ENCODE measurements at places on chromosomes 6 and 20.

DNA sequence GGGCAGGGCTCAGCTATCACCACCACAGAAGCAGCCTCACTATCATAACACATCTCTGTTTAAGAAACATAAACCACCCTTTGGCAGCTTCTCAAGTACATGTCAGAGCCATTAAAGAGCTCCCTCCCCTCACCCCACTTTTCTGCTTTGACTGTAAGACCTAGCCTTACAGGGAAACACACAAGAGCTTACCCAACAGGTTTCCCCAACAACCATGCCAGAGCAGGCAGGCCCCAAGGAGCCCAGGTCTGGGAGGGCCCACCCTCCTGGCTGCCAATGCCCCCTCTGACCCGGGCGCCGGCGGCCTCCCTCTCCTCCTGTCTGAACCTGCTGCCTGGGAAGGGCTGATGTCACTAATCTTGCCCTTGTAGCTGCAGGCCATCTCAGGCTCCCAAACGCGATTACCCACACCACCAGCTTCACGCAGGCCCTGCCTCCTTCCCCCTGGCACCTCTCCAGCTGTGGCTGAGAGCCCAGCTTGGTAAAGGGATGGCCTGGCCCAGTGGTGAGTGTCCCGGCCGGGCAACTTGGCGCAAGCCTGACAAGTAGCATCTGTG lies 402.0 kb downstream of the MAFB start:
- peak; percentile 36 for DNase-seq

- peak; percentile 32 for DNase-seq
These were observed 982 bp downstream of the HECA start for GRCh38 chr6:139135578-139136545.

DNA sequence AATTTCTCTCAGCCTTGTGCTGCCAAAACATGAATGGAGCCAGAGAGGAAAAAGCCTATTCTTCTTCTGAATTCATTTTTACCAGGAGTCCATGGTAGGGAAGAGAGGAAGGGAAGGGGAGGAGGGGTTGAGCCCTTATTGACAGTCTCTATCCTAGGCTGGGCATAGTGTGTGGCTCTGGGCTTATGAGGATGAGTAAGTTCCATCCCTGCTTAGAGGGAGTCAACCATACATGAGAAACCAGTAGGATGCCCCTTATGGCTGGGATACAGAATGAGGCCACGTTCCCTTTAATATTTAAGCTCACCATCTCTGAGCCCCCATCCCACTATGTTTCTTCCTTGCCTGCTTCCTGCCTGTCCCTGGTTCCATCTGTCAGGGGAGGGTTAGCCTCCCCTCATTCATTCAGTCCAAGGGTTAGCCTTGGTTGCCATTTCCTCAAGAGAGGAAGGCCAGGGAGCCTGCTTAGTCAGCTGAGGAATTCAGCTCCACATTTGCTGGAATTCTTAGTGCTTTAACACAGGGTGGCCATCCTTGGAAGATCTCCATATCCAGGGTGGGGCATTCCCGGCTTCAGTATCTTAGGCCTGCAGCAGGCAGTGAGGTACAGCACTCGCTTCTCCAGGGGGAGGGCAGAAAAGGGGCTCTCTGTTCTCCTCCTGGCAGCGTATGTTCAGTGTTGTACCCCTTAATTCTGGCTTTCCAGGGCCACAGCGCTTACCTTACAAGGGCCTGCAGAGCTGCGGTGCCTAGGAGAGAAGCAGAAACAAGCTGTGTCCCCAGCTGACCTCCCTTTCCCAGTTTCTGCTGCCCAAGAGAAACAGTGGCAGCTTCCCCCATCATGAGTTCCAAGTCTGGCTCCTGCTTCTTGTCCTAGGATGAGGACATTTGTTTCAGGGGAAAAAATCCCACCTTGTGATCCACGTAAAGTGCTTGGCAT lies 12.5 kb downstream of the SIRT5 start:
- DNase-seq: no peak

- DNase-seq: no peak
These were observed 59.0 kb downstream of the RIPOR2 start for GRCh38 chr6:24876499-24877465.

- no peak for DNase-seq
These were observed 289.9 kb downstream of the PLCB1 start for GRCh38 chr20:8421981-8422380.

DNA sequence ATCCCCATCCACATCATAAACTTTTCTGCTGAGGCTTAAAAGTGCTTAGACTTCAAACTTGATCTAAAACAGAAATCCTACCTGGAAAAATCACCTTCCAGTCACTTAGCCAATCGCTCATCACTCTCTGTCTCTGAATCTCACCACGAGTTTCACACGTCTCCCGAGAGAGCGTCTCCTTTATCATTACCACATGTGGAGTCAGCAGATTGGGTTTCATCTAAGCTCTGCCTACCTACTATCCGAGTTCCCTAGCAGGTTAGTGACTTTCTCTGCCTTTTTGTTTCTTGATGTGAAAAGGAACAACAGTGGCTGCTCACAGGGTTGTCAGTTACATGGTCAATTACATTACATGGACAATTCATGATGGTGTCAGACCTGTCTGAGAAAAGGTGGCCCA lies 286.2 kb downstream of the ESR1 start:
- peak; percentile 61 for DNase-seq

All from choroid plexus epithelial cell (primary cell).